Neural progenitor cell (in vitro differentiated cells): ENCODE measurements at places on chromosomes 7 and 10. TPM values are rescaled to one million over a fixed set of nuclear protein-coding genes. Genes with fewer than 3 reads are reported as not detected.
A peak's percentile ranks its signal among the peaks of the same experiment; 100 is the strongest.

The ALOX5 gene
- 0.96 and 1.6 TPM in 2 replicates for total RNA-seq

DNA sequence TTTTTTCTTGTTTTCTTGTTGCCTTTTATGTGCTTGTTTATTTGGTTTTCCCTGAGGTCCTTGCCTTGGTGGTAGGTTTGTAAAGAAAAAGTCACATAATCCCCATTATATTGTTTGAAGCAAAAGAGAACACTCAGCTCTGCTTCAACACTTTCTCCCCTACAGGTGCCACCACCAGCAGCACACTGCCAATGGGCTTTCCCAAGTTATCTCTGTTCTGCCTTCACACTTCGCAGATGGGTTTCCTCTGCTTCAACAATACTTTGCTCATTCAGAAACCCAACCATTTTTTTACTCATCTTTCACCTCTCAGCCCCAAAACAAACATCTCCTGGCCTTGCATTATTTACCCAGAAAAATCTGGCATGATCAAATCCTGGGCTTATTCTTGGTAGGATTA, 375.1 kb upstream of the TEX47 start:
- no peak for DNase-seq

DNA sequence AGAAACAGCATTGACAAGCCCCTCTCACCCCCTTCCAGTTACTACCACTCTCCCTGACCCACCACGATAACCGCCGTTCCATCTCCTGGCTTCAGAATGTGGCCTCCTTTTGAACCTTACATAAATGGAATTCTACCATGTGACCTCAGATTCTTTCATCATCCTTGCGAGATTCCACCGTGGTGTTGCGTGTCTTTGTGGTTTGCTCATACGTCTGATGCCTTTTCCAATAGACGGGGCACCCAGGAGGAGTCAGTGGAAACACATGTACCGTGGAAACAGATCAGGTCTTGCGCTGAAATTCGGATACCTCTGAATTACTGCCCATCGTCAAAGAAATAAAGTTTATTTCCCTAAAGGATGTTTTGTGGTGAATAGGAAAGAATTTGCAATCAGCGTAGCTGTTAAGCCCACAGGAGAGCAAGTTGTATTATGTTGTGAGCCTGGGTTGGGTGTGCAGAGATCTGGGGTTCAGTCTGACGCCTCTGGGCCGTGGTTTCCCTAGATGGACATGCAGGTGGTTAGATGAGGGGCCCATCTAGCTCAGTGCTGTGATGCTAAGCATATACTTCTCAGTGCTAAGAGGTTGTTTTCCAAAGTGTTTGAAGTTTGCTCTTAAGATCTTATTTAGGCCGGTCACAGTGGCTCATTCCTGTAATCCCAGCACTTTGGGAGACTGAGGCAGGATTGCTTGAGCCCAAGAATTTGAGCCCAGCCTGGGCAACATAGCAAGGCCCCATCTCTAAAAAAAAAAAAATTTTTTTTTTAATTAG, 29.1 kb downstream of the GTF2IRD1 start:
- no peak for DNase-seq

The FAM25C gene
- total RNA-seq: not detected in 2 replicates

The PNLIPRP2 gene
- 0.74 and 1.6 TPM in 2 replicates for total RNA-seq

DNA sequence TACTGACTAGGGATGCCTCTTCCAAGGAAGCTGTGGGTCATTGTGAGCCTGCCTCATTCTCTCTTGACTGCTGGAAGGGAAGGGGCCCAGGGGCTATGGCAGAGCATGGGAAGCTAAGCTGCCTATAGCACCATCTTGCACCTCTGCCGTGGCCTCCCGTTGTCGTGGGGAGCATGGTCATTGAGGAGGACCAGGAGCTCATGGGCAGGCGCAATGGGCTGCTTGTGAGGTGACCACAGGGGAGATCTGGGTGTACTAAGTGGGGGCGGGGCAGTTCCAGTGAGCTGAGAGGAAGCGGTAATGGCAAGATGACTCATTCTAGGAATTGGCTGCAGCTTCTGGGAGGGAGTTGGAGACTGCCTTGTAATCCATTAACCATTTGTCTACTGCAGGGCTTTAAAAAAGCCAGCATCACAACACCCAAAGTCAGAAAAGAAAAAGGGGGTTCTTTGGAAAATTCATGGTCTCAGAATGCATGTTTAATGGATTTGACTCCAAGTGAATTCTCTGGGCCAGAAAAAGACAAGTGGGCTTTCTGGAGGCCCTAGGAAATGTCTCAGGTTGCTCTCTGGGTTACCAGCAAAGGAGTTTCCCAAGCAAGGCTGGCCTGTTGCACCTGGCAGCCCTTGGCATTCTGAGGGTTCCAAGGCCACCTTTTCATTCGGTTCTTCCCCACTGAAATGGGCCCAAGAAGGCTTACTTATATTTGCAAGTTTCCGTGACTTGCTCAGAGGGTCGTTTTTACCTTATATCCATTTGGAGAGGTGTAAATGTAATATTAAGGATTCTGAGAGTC, 3.6 kb downstream of the DUSP5 start:
- peak; percentile 56 for DNase-seq

GRCh38 chr7:37550872-37551271, 102.2 kb upstream of the ELMO1 start:
- DNase-seq: no peak

- DNase-seq: no peak
Measured at GRCh38 chr10:63763744-63764143, 242.5 kb downstream of the REEP3 start.

DNA sequence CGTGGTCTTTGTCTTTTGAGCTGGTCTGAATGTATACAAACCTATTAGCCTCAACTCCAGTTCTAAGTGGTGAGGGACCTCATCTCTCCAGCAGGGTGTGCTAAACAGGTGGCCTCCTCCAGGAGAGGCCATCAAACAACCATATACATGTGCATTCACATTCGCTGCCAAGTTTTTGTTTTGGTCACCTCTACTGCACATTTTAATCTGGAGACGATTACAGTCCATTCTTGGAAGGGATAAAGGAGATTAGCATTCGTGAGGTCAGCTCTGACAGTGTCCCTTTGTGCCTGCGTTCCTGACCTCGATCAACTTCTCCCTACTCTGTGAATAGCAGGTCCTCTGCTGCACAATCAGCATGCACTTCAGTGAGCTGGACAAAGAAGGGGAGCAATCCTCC, 60.8 kb downstream of the RHOBTB1 start:
- DNase-seq: peak; percentile 51

The SPDYE8 gene
- total RNA-seq: not detected in 2 replicates

DNA sequence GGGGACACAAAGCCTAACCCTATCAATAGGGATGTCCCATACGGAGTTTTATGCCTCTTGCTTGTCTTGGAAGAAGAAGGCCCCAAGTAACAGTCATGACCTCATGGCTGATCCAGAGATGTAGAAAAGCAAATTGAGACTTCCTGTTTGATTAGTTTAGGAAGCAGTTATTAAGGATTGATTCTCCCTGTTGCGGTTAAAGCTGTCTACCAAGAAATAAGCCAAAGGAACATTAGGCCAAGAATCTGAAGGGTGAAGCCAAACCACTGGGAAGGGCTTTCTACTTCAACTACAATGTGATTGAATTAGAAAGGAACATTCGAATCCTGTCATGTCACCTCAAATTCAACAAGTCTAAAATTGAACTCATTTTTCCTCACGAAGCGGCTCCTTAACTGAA, 60.5 kb upstream of the AGBL3 start:
- no peak for DNase-seq

The POM121C gene
- 14.1 and 16.2 TPM in 2 replicates for total RNA-seq

The ASAH2B gene
- total RNA-seq: 12.2 and 18.8 TPM in 2 replicates

The SPDYE9 gene
- total RNA-seq: not detected in 2 replicates

DNA sequence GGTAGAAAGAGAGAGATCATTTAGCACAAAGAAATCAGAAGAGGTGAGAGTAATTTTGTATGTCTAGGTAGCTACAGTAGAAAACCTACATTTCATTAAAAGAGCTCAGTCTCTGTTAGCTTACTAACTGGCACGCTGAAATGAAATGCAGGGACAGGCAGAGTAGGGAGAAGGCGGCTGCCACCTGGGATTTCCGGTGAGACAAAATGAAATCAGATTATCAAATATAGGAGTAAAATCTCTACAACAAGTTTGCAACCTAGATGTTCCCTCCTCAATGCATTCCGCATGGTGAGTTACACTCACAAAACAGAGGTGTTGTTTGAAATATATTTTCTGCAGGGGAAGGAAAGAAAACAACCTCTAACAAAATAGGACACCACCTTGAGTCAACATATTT, 55.9 kb downstream of the VOPP1 start:
- no peak for DNase-seq

DNA sequence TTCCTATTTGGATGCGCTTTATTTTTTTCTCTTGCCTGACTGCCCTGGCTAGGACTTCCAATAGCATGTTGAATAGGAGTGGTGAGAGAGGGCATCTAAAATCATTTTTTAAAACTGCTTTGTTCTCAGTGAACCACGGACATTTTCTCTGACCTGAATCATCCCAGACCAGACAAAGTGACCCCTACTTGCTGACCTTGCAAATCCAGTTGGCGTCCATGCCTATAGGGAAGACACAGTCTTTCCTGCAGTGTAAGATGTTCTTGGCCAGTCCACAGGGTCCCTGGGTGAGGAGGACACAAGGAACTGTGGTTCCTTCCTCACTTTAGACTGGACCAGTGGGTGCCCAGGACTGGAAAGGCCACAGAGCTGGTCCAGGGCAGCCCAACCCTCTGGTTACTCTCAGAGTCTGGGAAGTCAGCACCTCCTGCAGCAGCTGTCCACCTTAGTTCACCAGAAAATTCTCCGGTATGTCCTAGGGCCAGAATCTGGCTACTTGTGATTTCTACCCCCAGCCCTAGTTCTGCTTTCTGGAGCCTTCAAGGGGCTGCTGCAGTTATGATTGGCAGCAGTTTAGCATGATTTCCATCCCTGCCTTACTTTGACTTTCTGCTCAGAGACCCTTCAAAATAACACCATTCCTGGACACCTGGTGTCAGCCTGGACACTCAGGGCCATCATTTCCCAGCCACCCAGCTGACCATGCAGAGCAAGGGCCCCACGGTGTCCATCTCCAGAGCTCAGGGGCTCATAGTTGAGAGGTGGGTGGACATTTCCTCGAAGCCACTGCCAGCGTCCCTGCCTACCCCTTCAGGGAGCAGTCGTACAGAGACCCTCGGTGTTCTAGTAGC, 19.3 kb downstream of the VIPR2 start:
- DNase-seq: no peak

The GPR37 gene
- 0.21 and 0.43 TPM in 2 replicates for total RNA-seq

The ITPRIP gene
- total RNA-seq: 1.6 and 4.4 TPM in 2 replicates

DNA sequence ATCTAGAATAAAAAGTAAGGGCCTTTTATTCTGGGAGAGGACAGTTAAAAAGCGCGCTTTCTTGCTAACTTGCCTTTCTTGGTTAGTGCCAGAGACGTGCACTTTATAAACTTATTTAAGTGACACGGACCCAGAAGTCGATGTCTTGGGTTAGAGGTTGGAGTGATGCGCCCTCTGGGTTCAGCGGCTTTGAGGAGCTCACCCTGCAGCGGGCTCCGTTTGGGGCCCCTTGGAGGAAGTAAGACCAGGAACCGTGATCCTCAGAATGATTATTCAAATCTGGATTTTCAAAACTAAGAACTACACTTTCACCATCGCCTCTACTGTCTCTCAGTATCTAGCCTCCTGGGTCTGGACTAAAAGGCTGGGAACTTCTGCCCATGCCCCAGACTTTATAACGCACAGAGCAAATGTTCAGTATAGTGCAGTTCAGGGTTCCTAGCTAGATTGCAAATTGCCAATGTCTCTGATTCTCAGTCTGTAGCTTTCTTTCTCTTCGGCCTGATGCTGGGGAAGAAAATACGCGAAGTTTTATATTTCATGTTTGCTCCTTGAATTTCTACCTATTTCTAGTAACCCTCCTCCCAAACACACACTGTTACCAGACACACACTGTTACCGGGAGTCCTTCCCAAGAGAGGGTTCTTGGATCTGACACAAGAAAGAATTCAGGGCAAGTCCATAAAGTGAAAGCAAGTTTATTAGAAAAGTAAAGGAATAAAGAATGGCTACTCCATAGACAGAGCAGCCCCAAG, 18.6 kb upstream of the SMO start:
- peak; percentile 45 for DNase-seq
